ENCODE measurements at places on chromosomes 12 and 14.

- no peak for DNase-seq
These were observed 2.6 kb downstream of the GARIN2 start for GRCh38 chr14:67191768-67192290.

DNA sequence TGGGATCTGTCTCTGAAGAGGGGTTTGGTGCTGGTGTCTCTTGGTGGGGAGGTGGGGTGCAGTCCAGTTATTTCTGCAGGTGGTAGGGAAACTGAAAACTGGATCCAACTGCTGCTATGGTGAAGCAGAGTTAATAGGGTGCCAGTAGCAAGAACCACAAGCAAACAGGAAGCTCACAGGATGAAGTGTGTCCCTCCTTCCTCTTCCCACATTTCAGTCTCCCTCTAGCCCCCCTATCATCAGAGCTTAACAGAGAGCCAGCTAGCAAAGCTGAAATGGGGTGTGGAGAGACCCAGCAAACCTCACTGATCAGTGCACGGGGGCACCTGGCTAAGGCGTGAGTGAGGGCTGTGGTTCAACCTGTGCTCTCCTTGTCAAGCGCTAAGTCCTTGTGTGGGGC lies 69.1 kb upstream of the C12orf71 start:
- DNase-seq: no peak

- DNase-seq: no peak
These were observed 2.6 kb downstream of the EGLN3 start for GRCh38 chr14:33948145-33948868.

GRCh38 chr14:22908601-22909000 lies 10.3 kb downstream of the RBM23 start:
- DNase-seq: no peak

GRCh38 chr12:43578782-43579181 lies 26.8 kb upstream of the ADAMTS20 start:
- DNase-seq: no peak

DNA sequence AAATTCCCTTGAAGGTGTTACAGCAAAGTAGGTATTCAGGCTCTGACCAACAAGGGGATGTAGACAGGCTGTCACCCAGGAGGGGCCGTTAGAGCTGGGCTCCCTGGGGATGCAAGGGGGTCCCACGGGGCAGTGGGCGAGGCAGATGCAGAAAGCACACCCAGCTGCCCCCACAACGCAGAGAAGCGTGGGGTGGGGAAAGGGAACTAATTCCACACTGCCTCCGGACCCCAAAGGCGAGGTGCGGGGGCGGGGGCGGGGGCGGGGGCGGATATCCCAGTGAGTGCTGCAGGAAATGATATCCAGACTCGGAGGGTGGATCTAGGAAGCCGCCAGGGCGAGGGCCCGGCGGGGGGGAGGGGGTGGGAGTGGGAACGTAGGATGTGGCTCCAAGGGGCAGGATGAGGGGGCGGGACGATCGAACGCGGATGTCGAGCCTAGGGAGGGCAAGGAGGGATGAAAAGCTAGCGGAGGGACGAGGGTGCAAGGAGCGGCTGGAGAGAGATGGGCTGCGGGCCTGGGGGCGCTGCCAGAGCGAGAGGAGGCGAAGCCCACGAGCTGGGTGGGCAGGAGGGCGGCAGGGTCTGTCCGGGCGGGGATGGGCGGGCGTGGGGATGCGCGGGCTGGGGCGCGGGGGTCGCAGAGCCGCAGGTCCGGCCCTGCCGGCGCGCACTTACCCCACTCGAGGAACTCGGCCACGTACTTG lies 874 bp downstream of the CDC42BPB start:
- no peak for DNase-seq

GRCh38 chr12:113838896-113839295 lies 127.2 kb downstream of the RBM19 start:
- no peak for DNase-seq

DNA sequence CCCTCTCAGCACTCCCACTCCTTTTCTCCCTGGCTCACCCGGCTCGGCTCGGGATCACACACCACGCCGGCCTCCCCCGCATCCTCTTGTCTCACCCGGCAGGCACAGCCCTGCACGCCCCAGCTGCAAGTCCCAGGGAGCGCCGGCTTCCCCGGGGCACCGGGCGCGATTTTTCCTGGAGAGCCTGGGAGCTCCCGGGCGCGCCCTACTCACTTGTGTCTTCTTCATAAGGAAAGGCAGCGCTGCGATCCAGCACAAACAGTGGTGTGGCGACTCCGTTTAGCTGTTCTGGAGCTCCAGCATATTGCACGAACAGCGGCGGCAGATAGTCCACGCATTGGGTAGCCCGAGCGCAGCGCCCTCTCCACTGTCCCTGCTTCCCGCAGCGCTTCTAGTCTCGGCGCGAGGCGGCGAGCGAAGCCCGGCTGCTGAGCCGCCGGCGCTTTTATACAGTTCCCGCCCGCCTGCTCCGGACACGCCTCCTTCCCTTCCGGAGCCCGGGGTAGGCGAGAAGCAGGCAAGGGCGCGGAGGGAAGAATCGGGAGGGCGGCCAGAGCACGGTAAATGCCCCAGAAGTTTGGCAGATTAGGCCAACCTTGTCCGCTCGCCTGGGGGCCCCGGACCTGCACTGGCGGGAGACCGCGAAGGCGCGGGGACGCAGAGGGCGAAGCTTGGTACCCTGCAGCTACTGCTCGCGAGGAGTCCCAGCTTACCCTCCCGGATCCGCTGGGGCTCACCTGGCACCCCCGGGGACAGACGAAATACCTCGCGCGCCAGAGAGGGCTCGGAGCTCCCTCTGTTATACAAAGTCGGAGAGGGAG lies at the start of gene KITLG:
Gene KITLG (minus strand): TSS at position 421 of the 821 bp plus-strand sequence. CDS start 193 bp downstream, at position 228.
- DNase-seq: peak; percentile 19

- DNase-seq: no peak
These were observed 916 bp upstream of the CHPT1 start for GRCh38 chr12:101696251-101697196.

DNA sequence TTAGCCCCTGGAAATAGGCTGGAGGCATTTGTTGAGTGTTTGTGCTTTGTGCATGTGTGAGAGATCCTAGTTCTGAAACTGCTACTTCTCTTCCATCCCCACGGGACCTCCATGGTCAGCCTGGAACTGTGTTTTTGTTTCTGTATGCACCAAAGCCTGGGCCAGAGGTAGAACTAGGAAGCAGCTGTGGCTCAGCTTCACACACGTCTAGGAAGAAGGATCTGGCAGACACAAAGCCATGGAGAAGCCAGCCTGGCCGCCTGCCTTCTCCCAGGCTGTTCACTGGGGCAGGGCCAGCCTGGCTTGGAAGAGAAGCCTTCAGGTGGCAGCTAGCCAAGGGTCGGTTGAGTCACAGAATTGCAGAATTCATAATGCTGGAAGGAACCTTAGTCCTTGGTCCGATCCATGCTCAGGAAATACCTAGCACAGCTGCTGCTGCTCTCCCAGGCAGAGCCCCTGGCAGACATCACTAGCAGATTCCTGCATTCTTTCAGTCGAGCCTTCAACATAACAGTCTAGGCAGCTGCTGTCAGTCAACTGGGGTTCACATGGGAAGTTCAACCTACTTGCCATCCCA lies 27.0 kb downstream of the RIN3 start:
- DNase-seq: no peak

- no peak for DNase-seq
These were observed 10.7 kb downstream of the CIPC start for GRCh38 chr14:77108753-77109152.

GRCh38 chr14:96149131-96149530 lies 55.5 kb upstream of the BDKRB2 start:
- no peak for DNase-seq

DNA sequence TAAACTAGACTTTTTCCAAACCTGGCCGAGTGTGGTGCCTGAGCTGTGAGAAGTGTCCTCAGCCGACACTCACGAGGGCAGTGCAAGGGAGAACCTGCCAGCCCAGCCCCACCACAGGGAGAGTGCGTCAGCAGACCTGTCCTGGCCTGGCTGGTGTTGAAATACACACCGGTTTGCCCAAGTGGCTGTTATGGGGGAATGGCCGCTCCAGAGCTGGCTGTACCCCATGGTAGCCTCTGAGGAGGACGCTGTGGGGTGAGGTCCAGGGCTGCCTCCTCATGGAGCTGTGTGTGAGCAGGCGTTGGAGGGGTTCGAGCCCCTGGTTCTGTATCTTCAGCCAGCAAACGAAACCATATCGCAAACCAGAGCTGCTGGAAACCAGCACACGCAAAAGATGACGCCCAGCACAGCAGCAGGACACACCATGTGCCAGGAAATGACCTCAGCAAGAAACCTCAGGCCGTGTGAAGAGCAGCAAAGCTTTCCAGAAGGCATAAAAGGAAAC lies 9.4 kb downstream of the ANKRD9 start:
- DNase-seq: no peak

- no peak for DNase-seq
These were observed 14.3 kb downstream of the POMT2 start for GRCh38 chr14:77306416-77306815.

DNA sequence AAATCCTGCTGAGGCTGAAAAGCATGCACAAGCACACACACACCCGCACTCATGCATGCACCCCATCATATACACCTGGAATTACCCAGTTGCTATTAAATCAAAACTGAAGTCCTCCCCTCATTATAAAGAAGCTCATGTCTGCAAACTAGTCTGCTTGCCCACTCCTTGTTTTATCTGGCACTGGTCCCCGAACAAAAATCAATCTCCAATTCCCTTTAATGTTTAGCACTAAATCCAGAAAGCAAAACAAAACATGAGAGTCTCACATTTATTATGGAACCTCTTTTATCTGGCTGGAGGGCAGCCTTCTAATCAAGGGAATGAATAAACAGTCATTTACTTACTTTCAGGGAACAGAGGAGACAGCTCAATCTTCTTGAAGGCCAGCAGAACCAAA lies 1093.4 kb upstream of the FLRT2 start:
- DNase-seq: no peak

- peak; percentile 2 for DNase-seq
These were observed 717 bp downstream of the PKP2 start for GRCh38 chr12:32895688-32896431.

DNA sequence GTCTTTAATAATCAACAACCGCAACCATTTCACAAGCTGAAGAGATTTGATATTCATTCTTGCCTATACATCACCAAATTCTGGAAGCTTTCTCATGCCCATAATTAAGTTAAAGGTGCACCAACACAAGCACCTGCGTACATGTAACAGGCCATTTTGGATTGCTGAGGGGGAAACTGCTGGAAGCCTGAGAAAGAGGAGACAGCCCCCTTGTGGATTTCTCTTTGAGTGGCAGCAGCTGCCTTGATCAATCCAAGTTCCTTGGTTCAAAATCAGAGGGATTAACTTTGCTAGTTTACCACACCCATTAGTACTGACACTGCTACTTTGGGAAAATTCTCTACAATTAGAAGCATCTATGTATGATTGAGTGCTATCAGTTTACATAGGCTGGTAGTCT lies 321.1 kb downstream of the NOVA1 start:
- no peak for DNase-seq

- DNase-seq: no peak
These were observed 16.3 kb upstream of the CYP46A1 start for GRCh38 chr14:99667821-99668220.

DNA sequence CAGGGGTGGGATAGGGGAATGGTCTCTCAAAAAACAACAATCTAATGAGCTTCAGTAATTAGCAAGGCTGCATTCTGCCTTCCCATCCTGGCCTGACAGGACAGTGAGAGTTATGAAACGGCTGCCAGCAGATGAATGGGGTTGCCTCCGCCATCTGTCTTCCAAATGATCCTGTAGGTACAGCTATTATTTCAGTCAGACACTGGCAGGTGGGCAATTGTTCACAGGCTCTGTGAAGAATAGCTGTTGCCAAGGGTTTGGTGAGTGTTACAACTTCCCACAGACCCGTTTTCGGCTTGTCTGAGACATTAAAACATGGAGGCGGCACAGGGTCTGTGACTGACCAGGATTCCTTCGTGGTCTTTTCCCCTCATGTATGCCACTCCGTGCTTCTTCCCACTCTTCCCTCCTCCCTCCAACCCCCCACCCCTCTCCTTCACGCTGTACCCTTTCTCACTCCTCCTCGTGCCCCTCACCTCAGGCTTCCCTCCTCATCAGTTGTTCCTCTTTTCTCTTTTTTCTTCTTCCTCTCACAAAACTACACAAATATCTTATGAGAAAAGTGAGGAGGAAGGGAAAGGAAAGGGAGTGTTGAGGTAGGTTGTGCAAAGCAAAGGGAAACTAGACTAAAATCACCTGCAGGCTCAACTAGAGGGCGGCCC lies 160.8 kb upstream of the GZMB start:
- no peak for DNase-seq

GRCh38 chr12:83642205-83642604 lies 955.5 kb downstream of the TMTC2 start:
- no peak for DNase-seq

GRCh38 chr12:72986963-72987362 lies 714.8 kb downstream of the TRHDE start:
- no peak for DNase-seq

GRCh38 chr12:102326982-102327381 lies 129.3 kb upstream of the PMCH start:
- DNase-seq: no peak

DNA sequence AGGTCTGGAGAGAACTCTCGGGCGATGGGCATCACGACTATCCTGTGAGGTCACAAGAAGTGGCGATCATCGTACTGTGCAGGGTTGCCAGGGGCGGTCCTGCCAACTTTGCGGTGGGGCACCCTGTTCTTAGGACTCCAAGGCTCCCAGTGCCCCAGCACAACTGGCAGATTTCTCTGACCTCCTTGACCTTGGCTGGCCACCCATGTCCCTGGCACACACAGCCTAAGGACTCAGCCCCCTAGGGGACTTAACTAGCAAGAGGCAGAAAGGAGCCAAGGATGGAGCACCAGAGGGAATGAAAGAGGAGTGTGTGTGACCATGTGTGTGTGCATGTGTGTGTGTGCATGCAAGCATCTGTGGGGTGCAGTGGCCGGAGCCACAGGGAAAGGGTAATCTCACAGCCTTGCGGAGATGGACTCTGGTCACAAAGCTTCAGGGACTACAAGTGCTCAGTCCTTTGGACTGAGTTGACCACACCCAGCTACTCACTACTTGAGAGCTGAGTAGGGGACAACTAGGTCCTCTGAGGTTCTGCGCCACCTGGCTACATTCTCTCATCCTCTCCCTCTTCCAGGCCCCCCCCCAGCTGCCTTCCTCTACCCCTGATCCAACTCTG lies 13.7 kb downstream of the SLC48A1 start:
- no peak for DNase-seq

GRCh38 chr12:3259973-3260372 lies 182.8 kb downstream of the TSPAN9 start:
- DNase-seq: no peak

- no peak for DNase-seq
These were observed 40.8 kb downstream of the VDR start for GRCh38 chr12:47863985-47864384.

GRCh38 chr12:132719141-132719953 lies 8.7 kb downstream of the PGAM5 start:
- DNase-seq: no peak

- no peak for DNase-seq
These were observed 75.0 kb downstream of the BICD1 start for GRCh38 chr12:32181498-32182175.

DNA sequence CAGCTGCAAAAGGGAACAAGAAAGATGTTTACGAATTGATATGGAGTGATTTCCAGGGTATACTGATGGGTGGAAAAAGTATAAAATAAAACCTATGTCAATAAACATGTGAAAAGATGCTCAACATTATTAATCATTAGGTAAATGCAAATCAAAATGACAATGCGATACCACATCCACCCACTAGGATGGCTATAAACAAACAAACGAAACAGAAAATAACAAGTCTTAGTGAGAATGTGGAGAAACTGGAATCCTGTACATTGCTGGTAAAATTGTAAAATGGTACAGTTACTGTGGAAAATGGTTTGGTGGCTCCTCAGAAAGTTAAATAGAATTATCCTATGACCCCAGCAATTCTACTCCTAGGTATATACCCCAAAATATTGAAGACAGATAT lies 9.5 kb upstream of the BEST3 start:
- no peak for DNase-seq

Measured in activated naive CD8-positive, alpha-beta T cell treated with anti-CD3 and anti-CD28 coated beads, Interleukin-2, amount 50 U/mL, for 24 hours (primary cell).